ENCODE measurements at places on chromosomes 2 and 18.
A peak's percentile ranks its signal among the peaks of the same experiment; 100 is the strongest.

GRCh38 chr2:238761868-238762267 lies 86.0 kb upstream of the TWIST2 start:
- DNase-seq = no peak

- DNase-seq = no peak
Observed at GRCh38 chr2:198558176-198558575, 753.8 kb downstream of the PLCL1 start.

DNA sequence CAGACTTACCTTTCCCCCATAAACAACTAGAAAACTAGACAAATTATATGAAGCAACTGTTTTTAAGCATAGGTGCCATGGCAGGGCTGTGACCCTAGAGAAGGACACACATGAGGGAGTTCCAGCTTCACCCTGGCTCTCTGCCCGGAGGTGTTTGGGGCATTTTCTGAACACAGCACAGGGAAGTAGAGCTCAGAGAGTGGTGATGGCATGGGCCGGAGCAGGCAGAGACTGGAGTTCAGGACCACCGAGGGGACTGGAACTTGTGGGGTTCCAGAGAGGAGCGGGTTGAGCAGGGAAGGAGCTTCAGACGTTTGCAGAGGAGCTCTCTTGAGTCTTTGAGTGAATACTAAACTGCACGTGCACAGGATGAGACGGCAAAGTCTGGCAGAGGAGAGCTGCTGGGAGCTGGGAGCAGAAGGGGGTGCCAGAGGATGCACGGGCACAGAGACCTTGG lies 26.5 kb upstream of the KLF11 start:
- no peak for DNase-seq

- no peak for DNase-seq
Observed at GRCh38 chr18:69956665-69957620, 9.3 kb upstream of the CD226 start.

DNA sequence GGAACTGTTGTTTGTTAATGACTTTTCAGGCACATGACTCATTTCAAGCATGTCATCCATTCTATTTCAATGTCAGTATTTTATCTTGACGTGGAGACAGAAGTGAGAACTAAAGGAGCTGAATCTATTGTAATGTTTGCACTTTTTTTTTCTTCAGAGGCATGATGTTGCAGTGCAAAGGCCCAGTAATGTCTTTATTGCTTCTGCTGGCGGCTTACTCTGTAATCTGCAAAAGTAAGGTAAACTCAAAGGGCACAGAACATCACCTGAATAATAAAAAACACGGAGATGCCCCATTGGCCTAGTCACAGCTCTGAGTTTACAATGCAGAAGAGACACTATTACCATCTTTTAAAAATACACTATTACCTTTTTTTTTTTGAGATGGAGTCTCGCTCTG lies 2.4 kb upstream of the CNNM3 start:
- no peak for DNase-seq

DNA sequence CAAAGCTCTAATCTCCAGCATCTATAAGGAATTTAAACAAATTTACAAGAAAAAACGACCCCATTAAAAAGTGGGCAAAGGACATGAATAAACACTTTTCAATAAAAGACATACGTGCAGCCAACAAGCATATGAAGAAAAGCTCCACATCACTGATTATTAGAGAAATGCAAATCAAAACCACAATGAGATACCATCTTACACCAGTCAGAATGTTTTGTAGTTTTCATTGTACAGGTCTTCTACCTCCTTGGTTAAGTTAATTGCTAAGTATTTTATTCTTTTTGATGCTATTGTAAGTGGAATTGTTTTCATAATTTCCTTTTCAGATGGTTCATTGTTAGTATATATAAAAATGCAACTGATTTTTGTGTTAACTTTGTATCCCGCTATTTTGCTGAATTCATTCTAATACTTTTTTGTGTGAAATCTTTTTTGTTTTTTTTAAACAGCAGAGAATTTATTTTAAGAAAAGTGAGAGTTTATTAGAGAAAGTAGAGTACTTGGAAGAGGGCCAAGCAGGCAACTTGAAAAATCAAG lies 40.7 kb downstream of the SLC39A10 start:
- DNase-seq = peak; percentile 15

All from T-helper 2 cell (primary cell).